Activated CD8-positive, alpha-beta T cell treated with anti-CD3 and anti-CD28 coated beads, Interleukin-2, amount 10 ng/mL, durations not matched to agents 7 days and 5 days (primary cell): ENCODE measurements at places on chromosomes 5 and 9. TPM values are rescaled to one million over a fixed set of nuclear protein-coding genes. Genes with fewer than 3 reads are reported as not detected.

GRCh38 chr9:17318821-17319320, 184.0 kb downstream of the CNTLN start:
- H3K27ac ChIP-seq: no peak overlapping the region
- no peak for DNase-seq
- H3K27me3 ChIP-seq: no peaks in the 10 kb centered on the region
- no peaks in the 10 kb centered on the region for H3K36me3 ChIP-seq
- H3K4me3 ChIP-seq: no peak overlapping the region
- no peaks in the 10 kb centered on the region for H3K4me1 ChIP-seq

DNA sequence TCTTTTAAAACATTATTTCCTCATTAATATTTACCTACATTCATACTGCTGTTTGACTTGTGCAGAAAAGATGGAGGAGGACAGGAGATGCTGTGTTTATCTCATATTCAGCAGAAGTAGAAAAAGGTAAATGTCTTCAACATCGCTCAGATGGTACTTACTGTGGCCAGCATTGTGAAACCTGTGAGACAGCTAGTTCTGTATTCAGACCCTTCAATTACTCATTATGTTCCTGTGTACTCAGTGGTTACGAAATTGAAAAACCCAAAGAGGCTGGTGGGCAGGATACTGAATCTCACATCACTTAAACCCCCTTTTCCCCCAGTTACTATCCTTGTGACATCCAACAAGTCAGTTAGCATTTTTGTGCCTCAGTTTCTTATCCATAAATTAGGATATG, 216.0 kb downstream of the KDM4C start:
- H3K4me1 ChIP-seq: peaks cover 5% of the 10 kb centered on the region
- H3K27ac ChIP-seq: no peak overlapping the region
- DNase-seq: no peak
- H3K27me3 ChIP-seq: no peaks in the 10 kb centered on the region
- no peaks in the 10 kb centered on the region for H3K36me3 ChIP-seq

DNA sequence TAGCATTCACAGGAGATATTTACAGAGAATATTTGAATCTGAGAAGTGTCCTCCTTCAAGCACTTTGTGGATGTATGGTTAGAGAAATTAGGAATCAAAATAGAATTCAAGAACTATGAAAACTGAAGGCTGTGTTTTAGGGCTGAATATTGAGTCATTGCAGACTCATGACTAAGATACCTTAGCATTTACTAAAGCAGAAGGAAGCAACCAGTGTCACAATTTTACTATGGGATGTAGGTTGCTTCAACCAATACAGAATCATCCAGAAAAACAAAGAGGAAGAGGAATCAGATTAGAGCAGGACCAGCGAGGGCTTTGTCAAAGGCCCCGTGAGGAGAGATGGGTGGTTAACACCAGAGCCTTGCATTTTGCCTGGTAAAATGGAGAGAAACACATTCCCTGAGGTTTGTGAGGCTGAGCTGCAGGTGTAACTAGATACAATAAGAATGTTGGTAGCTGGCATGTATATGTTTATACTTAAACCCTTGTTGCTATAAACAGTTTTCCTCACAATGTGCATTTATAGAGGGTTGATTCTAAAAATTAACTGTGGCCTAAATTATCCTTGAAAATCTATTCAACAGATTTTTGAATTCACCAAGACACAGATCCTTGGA, 518.1 kb downstream of the AGTPBP1 start:
- H3K4me3 ChIP-seq: no peak overlapping the region
- no peaks in the 10 kb centered on the region for H3K36me3 ChIP-seq
- H3K27ac ChIP-seq: no peak overlapping the region
- no peaks in the 10 kb centered on the region for H3K27me3 ChIP-seq

- H3K27ac ChIP-seq: no peak within 1 kb of the TSS
- H3K27me3 ChIP-seq: peaks cover 19% of the 10 kb centered on the region
- no peaks in the 10 kb centered on the region for H3K36me3 ChIP-seq
- H3K4me1 ChIP-seq: peaks cover 3% of the 10 kb centered on the region
- H3K4me3 ChIP-seq: no peak within 1 kb of the TSS
- no peak for DNase-seq
Measured at GRCh38 chr9:6328103-6328502, at the start of gene TPD52L3. TPD52L3 (plus strand) TSS chr9:6328375; CDS start chr9:6328596, 221 bp downstream.

GRCh38 chr9:94250456-94250855, 8.6 kb upstream of the ZNF169 start:
- peaks cover 12% of the 10 kb centered on the region for H3K4me1 ChIP-seq
- H3K27ac ChIP-seq: peak overlapping the region; percentile 6
- peak; percentile 46 for DNase-seq
- no peak overlapping the region for H3K4me3 ChIP-seq
- H3K27me3 ChIP-seq: no peaks in the 10 kb centered on the region

DNA sequence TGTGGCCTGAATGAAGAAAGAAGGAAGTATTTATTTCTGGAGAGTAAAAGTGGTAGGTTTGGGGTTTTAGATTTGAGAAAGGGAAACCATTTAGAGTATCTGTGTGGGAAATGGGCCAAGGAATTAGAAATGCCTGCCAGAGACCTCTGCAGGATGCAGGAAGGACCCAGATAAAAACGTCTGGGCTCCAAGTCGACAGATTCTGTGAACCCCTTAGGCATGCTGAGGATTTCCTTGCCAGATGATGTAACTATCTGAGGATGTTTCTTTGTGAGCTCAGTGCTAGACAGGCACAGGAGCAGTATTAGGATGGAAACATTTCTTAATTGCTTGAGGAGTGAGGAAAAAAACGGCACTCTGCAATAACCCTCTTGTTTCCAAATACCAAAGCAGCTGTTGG, 251.8 kb upstream of the DMRT1 start:
- peaks cover 2% of the 10 kb centered on the region for H3K27me3 ChIP-seq
- no peak for DNase-seq
- no peaks in the 10 kb centered on the region for H3K36me3 ChIP-seq
- H3K4me3 ChIP-seq: no peak overlapping the region
- peaks cover 7% of the 10 kb centered on the region for H3K4me1 ChIP-seq

PLAC8L1 gene
- total RNA-seq: not detected

SLC36A2 gene
- total RNA-seq: not detected

INSYN2B gene
- total RNA-seq: not detected

C5orf52 gene
- not detected for total RNA-seq
